ENCODE measurements at places on chromosomes 1 and 21.

- DNase-seq, result peak; percentile 74
Observed at GRCh38 chr1:214213136-214213535, 67.8 kb upstream of the SMYD2 start.

DNA sequence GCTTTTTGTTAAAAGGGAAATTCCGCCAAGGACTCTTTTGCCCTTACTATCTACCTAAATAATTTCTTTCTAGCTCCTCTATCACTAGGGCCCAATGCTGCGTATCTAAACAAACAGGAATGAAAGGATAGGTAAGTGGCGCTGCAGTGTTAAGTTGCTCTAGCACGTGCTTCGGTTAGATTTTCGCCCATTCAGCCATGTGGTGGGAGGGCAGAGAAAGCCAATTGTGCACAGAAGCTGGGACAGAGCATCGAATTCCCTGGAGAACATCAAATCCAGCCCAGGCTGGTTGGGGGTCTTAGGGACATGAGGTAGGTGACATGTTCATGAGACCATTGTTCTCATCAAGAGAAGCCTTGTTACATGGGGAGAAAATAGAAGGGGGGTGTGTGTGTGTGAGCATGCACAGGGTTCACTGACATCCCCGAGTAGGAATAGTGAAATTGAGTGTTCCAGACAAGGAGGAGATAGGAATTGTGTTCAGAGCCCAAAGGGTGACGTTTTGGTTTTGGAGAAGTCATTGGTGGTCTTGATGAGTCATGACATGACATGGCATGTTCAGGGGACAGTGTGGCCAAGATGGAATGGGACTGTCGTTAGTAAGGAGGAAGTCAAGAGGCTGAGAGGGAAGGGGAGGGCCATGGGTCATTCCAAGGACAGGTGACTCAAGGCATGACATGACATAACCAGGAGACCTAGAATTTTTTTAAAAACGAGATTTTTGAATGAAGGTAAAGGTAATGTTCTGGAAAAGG lies 107.1 kb downstream of the TLR5 start:
- no peak for DNase-seq

- no peak for DNase-seq
Observed at GRCh38 chr1:207991583-207992026, 80.7 kb upstream of the CD34 start.

GRCh38 chr1:37890378-37891014 lies 31.1 kb upstream of the MTF1 start:
- DNase-seq, result peak; percentile 40

GRCh38 chr1:66313429-66313828 lies 220.5 kb upstream of the SGIP1 start:
- DNase-seq, result peak; percentile 84

- no peak for DNase-seq
Observed at GRCh38 chr21:36044056-36044455, 16.3 kb downstream of the SETD4 start.

DNA sequence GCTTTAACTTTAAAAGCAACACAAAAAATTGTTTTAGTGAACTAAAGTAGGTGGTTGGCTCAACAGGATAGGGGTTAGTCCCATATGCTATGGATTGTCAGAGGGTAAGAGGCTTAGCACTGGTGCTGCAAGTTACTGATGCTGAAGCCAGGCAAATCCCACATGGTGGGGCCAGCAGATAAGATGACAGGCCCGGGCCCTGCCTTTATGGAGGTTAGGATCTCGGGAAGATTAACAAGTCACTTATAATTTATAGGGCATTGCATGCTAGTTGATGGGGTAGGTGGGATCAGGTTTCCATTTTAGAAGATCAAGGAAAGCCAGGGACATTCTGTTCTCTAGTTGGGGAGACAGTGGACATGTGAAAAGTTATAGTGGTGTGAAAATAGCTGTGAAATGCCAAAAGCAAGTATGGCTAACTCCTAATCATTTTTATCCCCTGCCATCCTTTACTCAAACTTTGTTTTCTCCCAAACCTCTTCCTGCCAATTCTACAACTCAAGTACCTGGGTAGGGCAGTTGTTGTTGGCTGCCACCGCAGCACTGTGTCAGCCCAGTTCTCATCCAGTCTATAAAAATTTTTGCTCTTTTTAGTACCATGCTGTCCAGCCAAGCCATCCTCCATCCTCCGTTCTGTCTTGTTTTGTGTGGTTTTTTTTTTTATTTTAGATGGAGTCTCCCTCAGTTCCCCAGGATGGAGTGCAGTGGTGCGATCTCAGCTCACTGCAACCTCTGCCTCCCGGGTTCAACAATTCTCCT lies 10.3 kb downstream of the CHAF1B start:
- no peak for DNase-seq

DNA sequence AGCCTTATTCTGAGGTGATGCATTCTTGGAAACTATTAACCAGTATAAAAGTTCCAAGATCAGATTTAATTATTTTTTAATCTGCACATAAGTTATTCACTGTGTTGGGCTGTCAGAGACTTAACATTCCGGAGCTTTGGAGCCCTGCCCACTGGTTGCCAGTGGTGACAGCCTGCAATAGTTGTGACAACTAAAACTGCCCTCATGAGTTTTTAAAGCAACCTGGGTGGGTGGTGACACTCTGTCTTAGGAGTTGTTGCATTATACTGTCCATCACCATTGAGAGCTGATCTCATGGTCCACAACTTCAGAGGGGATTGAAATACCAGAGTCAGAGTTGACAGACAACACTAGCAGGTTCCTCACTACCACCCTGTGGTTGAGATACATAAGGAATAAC lies 653.9 kb upstream of the USP24 start:
- DNase-seq, result peak; percentile 64

DNA sequence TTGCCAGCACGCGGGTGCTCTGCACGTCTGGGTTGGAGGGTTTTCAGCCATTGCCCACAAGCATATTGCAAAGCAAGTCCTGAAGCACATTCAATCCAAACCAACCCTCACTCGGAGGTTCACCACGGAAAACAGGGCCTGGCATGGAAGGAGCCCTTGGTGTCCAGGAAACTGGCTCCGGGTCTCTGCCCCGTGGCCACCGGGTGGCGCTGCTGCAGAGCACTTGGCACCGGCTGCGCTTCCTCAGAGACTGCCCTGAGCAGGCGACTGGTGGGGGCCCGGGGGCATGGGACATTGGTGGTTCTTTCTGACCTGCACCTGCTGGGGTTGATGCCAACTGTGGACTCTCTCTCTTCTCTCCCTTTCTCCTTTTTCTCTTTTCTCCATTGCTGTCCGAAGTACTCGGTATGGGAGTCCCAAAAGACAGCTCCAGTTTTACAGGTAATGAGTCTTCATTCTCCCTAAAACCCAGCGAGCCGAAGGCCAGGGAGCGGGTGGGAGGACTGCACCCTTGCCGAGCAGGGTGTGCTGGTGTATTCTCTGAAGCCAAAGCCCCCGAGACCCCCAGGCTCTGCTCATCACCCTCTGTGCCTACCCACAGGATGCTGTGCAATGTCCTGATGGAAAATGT lies 4.1 kb upstream of the KCNAB2 start:
- no peak for DNase-seq

DNA sequence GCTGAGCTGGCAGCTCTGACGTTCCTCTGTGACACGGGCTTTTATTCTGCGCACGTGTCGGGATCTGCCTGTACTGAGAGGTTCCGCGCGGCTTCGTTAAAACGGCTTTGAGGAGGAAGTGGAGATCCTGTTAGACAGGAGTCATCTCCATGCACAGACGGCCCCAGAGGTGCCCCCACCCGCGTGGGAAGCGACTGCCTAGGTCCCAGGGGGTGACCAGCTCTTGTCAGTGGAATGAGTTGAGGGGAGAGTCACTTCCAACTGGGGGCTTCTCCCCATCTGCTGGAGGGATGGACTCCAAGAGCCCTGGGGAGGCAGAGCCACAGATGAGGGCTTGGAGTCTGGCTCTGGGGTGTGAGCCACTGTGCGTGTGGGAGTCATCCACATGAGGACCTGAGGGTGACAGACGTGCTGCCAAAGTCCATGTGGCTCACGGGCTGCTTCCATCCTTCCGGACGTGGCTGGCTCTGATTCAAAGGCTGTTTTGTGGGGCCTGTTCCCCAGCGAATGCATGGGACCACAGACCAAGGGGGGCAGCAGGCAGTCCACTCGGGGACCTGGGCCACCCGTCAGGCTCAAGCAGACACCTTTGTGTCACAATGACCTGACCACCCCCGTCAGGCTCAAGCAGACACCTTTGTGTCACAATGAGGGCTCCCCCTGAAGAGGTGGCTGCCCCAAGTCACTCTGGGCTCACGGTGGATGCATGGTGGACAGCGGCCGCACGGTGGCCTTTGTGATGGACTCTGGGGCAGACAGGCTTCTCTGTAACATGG lies 26.8 kb downstream of the PTTG1IP start:
- DNase-seq, result no peak

GRCh38 chr1:212938846-212939245 lies 11.5 kb upstream of the VASH2 start:
- DNase-seq, result no peak

DNA sequence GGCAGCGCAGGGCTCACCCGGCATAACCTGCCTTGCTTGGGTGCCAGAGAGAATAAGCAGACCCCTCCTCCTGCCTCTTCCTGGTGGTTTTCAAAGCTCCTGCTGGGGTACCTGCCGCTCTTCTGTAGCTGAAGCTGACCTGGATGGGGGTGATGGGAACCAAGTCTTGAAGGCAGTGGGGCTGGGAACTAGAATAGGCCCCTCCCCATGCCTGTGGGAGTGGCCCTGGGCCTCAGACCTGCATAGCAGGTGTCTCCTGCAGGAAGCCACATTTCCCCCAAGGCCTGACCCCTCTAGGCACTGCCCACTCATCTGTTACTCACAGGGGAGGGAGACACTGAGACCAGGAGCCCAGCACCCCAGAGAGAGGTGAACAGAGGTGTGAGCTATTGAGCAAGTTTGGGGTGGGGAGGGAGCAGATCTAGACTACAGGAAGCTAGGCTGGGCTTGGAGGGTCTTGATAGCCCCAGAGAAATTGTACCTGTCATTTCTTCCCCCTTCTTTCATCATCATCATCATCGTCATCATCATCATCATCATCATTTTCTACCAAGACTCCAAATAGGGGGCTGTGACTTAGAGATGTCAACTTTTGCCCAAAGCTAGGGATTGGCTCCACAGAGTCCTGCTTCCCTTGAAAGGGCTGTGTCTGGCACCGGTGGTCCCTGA lies 10.1 kb downstream of the PADI1 start:
- no peak for DNase-seq

DNA sequence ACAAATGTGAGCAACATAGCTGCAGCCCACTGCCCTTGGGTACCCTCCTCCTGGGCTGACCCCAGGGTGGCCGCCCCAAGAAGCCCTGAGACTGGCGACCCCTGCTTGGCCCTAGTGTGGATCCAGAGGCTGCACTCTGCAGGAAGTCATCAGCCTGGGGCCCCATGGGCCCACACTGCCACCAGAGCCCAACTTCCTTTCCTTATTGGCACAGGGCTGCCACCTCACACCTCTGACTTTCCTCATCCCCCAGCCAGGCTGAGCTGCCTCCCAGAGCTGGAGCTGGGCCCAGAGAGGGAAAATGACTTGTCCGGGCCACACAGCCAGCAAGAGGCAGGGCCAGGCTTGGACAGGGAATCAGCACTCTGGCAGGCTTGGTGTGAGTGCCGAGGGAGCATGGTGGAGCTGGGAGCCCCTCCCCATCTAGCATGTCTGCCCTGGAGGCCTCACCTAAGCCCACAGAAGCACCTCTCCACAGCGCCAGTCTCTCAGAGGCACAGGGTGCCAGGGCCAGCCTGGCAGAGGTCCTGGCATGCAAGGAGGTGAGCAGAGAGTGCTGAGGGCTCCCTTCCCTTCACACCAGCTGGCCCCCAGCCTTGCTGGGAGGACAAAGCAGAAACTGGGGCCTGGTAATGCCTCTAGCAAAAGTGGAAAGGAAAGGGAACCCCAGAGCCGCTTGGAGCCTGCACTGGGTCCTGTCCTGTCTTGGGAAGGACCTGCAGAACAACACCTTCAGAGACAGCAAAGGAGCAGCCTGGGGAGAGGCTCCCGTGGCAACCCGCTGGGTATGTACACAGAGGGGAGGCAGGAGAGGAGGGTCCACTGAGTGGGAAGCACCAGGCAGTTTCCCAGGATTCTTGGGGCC lies 3.2 kb downstream of the RAP1GAP start:
- no peak for DNase-seq

DNA sequence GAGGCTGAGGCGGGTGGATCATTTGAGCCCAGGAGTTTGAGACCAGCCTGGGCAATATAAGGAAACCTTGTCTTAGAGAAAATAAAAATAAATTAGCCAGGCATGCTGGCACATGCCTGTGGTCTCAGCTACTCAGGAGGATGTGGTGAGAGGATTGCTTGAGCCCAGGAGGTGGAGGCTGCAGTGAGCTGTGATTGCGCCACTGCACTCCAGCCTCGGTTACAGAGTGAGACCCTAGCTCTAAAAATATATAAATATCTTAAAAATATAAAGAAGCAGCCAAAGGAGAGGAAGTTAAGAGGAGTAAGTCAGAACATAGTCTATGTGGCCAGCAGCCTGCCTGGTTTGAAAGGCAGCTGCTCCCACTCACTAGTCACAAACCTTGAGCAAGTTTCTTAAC lies 4.5 kb upstream of the IL10RB start:
- peak; percentile 75 for DNase-seq

- DNase-seq, result no peak
Observed at GRCh38 chr1:167477986-167478385, 40.3 kb downstream of the CD247 start.

DNA sequence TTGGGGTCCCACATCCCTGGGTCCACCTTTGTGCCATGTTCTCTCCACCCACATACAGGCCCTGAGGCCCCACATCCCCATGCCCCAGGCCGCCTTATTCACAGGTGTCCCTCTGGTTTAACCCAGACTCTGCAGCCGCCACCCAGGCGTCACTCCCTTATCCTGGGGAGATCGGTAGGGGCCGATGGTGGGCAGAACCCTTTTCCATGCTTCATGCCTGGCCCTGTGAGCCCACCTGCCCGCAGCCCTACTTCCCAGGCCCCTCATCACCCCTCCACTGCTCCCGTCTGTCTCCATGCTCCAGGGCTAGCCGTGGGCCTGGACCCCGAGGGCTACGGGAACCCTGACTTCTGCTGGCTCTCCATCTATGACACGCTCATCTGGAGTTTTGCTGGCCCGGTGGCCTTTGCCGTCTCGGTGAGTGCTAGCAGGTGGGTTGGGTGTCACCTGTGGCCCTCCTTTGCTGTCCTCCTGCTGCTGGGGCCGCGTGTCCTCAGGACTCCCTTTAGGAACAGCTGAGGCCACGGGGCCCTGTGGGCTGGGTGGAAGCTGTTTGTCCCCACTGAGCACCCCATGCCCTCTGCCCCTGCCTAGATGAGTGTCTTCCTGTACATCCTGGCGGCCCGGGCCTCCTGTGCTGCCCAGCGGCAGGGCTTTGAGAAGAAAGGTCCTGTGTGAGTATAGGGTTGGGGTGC lies 12.2 kb downstream of the PSRC1 start:
- DNase-seq, result no peak

- DNase-seq, result no peak
Observed at GRCh38 chr1:120954736-120955135, 65.2 kb downstream of the PPIAL4A start.

DNA sequence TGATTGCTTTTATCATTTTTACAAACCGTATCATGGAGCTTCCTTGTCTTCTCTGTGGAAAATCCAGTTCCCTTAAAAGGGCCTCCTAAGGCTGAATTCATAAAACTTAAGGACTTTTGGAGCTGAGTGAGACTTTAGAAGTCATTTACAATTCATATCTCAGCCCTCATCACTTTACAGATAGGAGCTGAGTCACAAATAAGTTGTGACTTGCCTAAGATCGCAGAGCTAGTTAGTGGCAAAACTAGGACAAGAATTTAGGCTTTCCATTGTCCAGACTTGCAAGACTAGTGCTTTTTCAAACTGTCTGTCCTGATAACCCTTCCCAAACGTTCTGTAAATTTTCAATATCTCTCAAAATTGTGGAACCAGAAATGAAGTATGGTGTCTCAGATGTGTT lies 37.3 kb downstream of the C1orf21 start:
- DNase-seq, result no peak

GRCh38 chr1:178487070-178487615 lies 9.6 kb downstream of the CLEC20A start:
- DNase-seq, result no peak

- DNase-seq, result no peak
Observed at GRCh38 chr1:228094432-228095016, 8.6 kb downstream of the C1orf35 start.
